ENCODE measurements at places on chromosomes 1 and 21.

GRCh38 chr1:160865337-160865736 is 2.6 kb upstream of the CD244 start:
- no peak for DNase-seq

GRCh38 chr21:39117440-39117970 is 65.7 kb downstream of the PSMG1 start:
- DNase-seq, result no peak

DNA sequence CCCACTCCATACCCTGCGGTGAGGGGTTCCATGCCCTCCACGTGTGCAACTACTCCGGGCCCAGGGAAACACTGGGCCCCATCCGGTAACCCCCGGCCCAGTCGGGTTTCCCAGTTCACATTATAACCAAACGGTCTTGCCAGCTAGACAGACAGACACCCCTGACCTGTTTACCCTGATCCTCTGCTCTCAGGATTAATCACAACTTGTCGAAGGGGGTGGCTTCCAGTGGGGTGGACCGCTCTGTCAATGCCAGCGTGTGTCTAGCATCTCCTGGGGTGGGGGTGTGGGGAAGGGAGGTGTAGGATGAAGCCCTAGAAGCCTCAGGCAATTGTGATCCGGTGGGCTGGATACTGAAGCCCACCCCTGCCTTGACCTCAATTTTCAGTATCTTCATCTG is 4.6 kb upstream of the OLIG2 start:
- no peak for DNase-seq

- DNase-seq, result no peak
These were observed 34.3 kb upstream of the PPP1R15B start for GRCh38 chr1:204445860-204446412.

DNA sequence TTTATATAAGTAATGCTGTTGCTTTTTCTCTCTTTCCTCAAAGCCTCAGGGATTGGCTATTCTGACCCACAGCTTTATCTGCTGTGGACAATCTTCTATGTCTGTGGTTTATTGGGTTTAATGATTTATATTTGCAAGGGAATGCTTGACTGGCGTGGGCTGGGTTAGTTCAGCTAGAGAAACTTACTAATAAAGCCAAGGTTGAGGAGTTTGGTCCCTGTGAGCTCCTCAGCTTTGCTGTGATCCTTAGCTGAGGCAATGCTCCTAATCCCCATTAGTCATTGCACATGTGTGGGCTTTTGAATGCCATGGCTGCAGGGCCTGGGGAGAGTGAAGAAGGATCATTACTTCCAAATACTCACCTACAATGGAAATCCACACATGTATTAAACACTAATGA is 179.3 kb downstream of the ZNF326 start:
- no peak for DNase-seq

DNA sequence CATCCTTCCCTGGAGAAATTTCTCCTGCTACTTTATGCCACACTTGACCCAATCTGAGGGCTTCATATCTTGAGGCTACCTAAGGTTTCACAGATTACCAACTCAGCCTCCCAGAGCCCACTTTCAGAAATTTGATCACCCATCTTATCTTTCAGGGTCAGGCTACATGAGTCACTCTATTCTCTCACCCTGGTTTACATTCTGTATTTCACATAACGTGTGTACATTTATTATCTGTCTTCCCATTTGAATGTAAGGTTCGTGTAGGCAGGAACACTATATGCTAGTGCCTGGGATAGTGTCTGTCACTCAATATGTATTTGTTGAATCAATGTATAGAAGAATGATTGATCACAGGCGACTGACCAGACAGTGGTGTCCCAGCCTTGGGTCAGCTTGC is 124.8 kb downstream of the UBE2U start:
- DNase-seq, result no peak

- no peak for DNase-seq
These were observed 4.0 kb downstream of the AKR7A2 start for GRCh38 chr1:19307794-19308508.

- no peak for DNase-seq
These were observed 20.6 kb downstream of the RC3H1 start for GRCh38 chr1:174001573-174001972.

DNA sequence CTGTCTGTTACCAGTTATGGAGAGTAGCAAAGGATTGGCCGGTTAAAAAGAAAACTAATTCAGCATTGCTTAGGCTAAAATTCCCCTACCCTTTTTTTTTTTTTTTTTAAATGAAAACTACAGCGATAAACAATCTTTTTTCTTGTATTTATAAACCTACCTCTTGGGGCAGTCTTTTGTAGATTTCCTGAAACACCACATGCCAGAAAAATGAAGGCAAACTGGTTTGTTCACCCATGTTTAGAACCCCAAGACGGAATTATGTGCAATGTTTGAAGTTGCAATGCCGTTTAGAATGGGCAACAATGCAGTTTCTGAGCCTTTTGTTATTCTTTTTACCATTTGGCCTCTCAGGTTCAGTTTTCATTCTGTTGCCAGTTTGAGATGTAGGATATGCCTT is 59.1 kb downstream of the PRDM2 start:
- no peak for DNase-seq

- no peak for DNase-seq
These were observed 20.0 kb downstream of the CACNA1E start for GRCh38 chr1:181503171-181503810.

DNA sequence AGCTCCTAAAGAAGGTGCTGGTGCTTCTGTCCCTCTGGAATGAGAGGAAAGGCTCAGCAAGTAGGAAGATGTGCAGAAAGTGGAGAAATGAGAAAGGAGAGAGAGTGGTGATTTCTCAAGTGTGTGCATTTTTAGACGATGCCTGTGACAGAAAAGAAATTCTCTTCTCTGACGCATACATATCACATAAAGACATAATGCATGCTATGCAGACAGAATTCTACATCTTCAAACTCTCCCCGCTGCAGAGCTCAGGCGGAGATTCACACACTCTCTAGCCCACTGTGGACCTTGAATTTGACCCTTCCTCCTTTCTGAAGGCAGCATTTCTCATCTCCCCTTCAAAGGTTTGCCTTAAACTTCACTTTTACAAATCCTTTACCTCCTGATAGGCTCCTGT is 52.0 kb upstream of the CAMK1G start:
- DNase-seq, result no peak

GRCh38 chr1:210695026-210695425 is 366.3 kb downstream of the HHAT start:
- DNase-seq, result no peak

- no peak for DNase-seq
These were observed 209.0 kb downstream of the AMY1C start for GRCh38 chr1:103958699-103959098.

- no peak for DNase-seq
These were observed 42.5 kb downstream of the PGM1 start for GRCh38 chr1:63635681-63636080.

Data from stimulated activated CD8-positive, alpha-beta memory T cell treated with anti-CD3 and anti-CD28 coated beads, Interleukin-4, amount 100 ng/mL, for 1 hour (primary cell).